ENCODE measurements at places on chromosomes 16 and 17.

GRCh38 chr16:8295513-8296237, 294.6 kb downstream of the TMEM114 start:
- no peak for DNase-seq

GRCh38 chr16:87601401-87601981, 817 bp upstream of the JPH3 start:
- no peak for DNase-seq

DNA sequence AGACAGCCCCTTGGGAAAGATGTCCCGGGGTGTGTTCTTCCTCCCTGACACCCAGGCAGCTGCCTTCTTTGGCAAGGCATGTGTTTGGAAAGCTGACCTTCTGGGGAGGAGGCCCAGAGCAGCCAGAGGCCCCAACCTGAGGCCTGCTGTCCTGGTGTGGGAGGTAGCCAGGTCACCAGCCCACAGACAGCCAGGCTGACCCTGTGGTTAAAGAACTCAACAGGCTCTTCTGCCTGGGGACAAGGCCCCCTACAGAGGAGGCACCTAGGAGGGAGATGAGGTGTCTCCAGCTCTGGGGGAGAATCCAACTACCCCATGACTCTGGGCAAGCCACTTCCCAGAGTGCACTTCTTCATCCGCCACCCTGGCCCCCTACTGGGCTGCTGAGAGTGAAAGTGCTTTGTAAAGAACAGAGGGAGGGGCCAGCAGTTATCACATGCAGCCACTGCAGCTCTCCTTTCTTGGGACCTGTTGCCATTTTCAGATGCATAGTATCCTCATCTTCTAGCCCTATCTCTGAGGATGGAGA, 13.1 kb upstream of the SREBF1 start:
- DNase-seq = peak; percentile 44

GRCh38 chr17:82776454-82776853, 24.6 kb downstream of the TBCD start:
- DNase-seq = no peak

DNA sequence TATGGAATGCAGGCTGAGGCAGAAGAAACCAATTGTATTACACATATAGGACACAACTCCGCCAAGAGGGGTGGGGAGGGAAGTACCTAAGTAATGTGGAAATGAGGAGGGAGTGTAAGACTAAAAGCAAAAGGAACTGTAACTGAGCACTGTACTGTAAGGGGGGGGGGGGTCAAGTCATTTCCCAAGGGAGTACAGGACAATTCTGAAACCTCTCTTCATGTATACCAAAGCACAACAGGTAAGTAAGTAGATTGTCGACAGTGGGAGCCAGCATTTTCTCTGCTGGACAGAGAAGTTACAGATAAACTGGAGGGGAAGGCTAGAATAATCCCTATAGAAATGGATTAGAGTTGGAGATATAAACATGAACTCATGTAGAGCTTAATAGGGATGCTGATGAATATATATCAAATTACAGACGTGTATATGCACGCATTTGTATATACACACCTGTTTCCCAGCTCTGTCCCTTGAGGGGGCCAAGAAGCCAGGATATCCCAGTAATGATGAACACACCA, 6.4 kb downstream of the USP22 start:
- DNase-seq = no peak

Data from NCI-H1436 treated with DMSO at 0.1 percent for 48 hours (cell line).